IPS DF 6.9 (cell line): ENCODE measurements at places on chromosomes 12 and 14.

GRCh38 chr14:99660794-99661193, 15.9 kb downstream of the HHIPL1 start:
- peaks cover 5% of the 10 kb centered on the region; the same call in 1 of the 2 replicates for H3K27me3 ChIP-seq
- no peak for DNase-seq
- no peaks in the 10 kb centered on the region for H3K36me3 ChIP-seq
- H3K4me1 ChIP-seq: peaks cover 15% of the 10 kb centered on the region
- H3K27ac ChIP-seq: no peak overlapping the region
- no peak overlapping the region for H3K4me3 ChIP-seq

DNA sequence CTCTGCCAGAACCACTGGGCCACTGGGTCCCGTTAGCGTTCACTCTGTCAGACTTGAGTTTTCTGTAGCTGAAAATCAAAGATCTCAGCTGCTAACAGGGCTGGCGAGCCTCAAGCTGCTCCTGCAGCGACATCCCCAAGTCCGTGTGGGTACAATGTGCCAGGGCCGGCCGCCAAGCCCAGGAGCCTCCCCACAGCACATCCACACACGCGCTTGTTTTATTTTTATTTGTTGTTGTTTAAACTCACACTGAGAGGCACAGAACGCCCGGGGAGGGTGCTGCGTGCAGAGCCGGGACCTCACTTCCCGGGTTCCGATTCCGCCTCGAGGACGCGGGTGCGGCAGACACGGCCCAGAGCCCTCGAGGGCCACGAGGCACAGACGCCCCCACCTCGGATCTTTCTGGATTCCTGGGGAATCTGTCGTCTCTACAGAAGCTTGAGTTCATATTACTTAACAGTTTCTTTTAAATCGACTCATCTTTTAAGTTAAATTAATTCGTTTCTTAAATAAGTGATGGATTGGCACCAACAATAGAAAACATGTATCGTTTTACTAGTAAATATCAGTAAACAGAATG, 9.3 kb downstream of the GALNT9 start:
- H3K27ac ChIP-seq: no peak overlapping the region
- no peaks in the 10 kb centered on the region; the same call in 1 of the 2 replicates for H3K36me3 ChIP-seq
- no peak for DNase-seq
- no peaks in the 10 kb centered on the region; the same call in 1 of the 2 replicates for H3K4me1 ChIP-seq
- no peak overlapping the region for H3K4me3 ChIP-seq
- no peaks in the 10 kb centered on the region; the same call in 1 of the 2 replicates for H3K27me3 ChIP-seq

DNA sequence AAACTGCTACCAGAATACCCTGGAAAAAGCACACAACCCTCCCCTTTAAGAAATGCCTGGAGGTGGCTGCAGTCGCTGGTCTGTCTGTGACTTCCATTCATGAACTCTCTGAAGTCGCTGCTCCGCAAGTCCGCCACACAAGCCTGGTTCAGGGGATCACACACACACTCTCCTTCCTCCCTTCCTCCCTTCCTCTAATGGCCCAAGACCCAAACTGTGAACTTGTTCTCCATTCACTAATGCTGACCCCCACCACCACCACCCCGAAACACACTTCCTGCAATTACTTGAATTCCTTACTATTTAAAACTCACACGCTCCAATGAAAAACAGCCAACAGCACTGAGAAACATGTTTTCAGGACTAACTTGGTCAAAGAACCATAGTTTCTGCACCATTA, 1.0 kb upstream of the LMO3 start:
- peak overlapping the region; percentile 73; the same call in 1 of the 2 replicates for H3K4me3 ChIP-seq
- H3K36me3 ChIP-seq: no peaks in the 10 kb centered on the region
- H3K27me3 ChIP-seq: peaks cover 8% of the 10 kb centered on the region; the same call in 1 of the 2 replicates

DNA sequence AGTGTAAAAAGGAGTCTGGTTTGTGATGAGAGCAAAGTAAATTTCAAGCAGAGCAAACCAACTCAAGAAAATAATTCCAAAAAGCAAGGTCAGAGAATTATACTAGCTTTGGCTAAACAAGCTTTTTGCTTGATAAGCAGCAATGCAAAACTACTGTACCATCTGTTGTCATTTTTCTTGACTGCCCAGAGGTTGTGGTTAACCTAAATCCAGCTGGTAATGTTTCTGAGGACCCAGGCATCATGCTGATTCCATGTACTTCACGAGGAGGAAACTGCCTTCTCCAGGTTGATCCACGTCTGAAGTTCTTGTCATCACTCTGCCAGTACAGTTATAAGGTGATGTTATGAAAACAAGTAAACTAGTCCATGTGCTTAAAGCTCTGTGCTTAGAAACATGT, 185.2 kb downstream of the ACSS3 start:
- no peaks in the 10 kb centered on the region for H3K27me3 ChIP-seq
- no peak for DNase-seq
- H3K27ac ChIP-seq: no peak overlapping the region
- H3K4me1 ChIP-seq: no peaks in the 10 kb centered on the region
- no peaks in the 10 kb centered on the region for H3K36me3 ChIP-seq

DNA sequence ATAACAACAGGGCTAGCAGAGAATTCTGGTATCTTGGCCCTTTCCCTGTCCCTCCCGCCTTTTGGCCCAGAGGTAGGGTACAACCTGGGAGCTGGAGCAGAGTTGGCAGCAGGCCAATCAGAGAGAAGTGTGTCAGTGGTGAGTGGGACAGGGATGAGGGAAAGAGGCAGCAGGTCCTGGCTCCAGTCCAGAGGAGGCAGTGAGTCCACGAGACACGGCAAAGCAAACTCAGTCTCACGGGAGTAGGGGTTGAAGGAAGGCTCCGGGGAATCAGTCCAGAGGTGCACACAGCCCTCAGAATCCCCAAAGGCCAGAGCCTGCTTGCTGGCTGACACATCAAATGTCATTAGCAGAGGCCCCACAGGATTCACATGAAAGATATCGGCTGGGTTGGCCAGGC, 7.3 kb downstream of the PAN2 start:
- no peak for DNase-seq
- H3K36me3 ChIP-seq: peaks cover 6% of the 10 kb centered on the region; the same call in 1 of the 2 replicates
- no peak overlapping the region for H3K27ac ChIP-seq
- H3K4me1 ChIP-seq: no peaks in the 10 kb centered on the region
- H3K27me3 ChIP-seq: no peaks in the 10 kb centered on the region
- no peak overlapping the region for H3K4me3 ChIP-seq

GRCh38 chr12:82955043-82955442, 268.3 kb downstream of the TMTC2 start:
- no peaks in the 10 kb centered on the region for H3K27me3 ChIP-seq
- no peak for DNase-seq
- H3K4me1 ChIP-seq: no peaks in the 10 kb centered on the region
- no peak overlapping the region for H3K4me3 ChIP-seq

- no peaks in the 10 kb centered on the region for H3K36me3 ChIP-seq
- no peaks in the 10 kb centered on the region for H3K27me3 ChIP-seq
- no peak for DNase-seq
- no peak overlapping the region for H3K4me3 ChIP-seq
- no peak overlapping the region for H3K27ac ChIP-seq
- H3K4me1 ChIP-seq: no peaks in the 10 kb centered on the region
Observed at GRCh38 chr12:45803111-45803510, 73.6 kb downstream of the ARID2 start.

GRCh38 chr12:22598763-22599161, 26.2 kb upstream of the ETNK1 start:
- no peaks in the 10 kb centered on the region for H3K36me3 ChIP-seq
- no peak for DNase-seq
- no peaks in the 10 kb centered on the region for H3K4me1 ChIP-seq
- no peaks in the 10 kb centered on the region for H3K27me3 ChIP-seq
- no peak overlapping the region for H3K27ac ChIP-seq

GRCh38 chr14:38623661-38624060, 367.8 kb upstream of the CLEC14A start:
- no peak for DNase-seq
- no peak overlapping the region for H3K27ac ChIP-seq
- no peaks in the 10 kb centered on the region for H3K4me1 ChIP-seq
- no peaks in the 10 kb centered on the region for H3K27me3 ChIP-seq
- no peak overlapping the region for H3K4me3 ChIP-seq
- no peaks in the 10 kb centered on the region for H3K36me3 ChIP-seq

DNA sequence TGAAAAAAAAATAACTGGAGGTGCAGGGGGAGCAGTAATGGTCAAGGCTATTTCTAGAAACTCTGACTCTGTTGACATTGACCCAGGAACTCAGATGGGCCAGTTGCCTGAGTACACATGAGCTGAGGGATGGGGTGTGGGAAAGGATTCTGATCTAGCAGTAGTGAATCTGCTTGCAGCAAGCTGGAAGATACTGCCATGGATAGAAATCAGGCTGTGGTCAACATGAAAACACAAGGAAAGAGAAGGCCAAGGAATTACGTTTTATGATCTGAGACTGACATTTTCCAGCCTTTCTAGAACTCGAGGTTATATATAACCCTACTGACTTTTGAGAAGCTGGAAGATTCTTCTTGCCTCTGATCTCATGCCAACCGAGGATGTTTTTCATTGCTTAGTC, 90.0 kb downstream of the ANO6 start:
- no peak overlapping the region for H3K27ac ChIP-seq
- 0 out of 2 replicates have a peak, but pooled peaks cover 2% of the 10 kb centered on the region for H3K4me1 ChIP-seq
- no peaks in the 10 kb centered on the region for H3K27me3 ChIP-seq
- no peaks in the 10 kb centered on the region for H3K36me3 ChIP-seq
- no peak for DNase-seq

- no peaks in the 10 kb centered on the region for H3K27me3 ChIP-seq
- DNase-seq: no peak
- H3K4me1 ChIP-seq: no peaks in the 10 kb centered on the region
- H3K27ac ChIP-seq: no peak overlapping the region
- H3K4me3 ChIP-seq: no peak overlapping the region
Observed at GRCh38 chr12:96258104-96258961, 64.2 kb downstream of the ELK3 start.

GRCh38 chr14:41280745-41281144, 325.9 kb upstream of the LRFN5 start:
- H3K4me1 ChIP-seq: no peaks in the 10 kb centered on the region
- no peak overlapping the region for H3K4me3 ChIP-seq
- H3K27ac ChIP-seq: no peak overlapping the region

- H3K27ac ChIP-seq: no peak overlapping the region
- H3K4me1 ChIP-seq: no peaks in the 10 kb centered on the region
- no peak overlapping the region for H3K4me3 ChIP-seq
Observed at GRCh38 chr12:122934722-122935121, 31.5 kb downstream of the ABCB9 start.

- H3K27ac ChIP-seq: no peak overlapping the region
- no peak for DNase-seq
- no peak overlapping the region for H3K4me3 ChIP-seq
- no peaks in the 10 kb centered on the region for H3K27me3 ChIP-seq
- H3K36me3 ChIP-seq: peaks cover 18% of the 10 kb centered on the region
Observed at GRCh38 chr12:57001448-57001906, 4.9 kb downstream of the ZBTB39 start.
